HCT116 (cell line): ENCODE measurements at places on chromosomes 13 and 19.

GRCh38 chr13:23050126-23050525, 130.7 kb upstream of the SGCG start:
- DNase-seq = no peak

DNA sequence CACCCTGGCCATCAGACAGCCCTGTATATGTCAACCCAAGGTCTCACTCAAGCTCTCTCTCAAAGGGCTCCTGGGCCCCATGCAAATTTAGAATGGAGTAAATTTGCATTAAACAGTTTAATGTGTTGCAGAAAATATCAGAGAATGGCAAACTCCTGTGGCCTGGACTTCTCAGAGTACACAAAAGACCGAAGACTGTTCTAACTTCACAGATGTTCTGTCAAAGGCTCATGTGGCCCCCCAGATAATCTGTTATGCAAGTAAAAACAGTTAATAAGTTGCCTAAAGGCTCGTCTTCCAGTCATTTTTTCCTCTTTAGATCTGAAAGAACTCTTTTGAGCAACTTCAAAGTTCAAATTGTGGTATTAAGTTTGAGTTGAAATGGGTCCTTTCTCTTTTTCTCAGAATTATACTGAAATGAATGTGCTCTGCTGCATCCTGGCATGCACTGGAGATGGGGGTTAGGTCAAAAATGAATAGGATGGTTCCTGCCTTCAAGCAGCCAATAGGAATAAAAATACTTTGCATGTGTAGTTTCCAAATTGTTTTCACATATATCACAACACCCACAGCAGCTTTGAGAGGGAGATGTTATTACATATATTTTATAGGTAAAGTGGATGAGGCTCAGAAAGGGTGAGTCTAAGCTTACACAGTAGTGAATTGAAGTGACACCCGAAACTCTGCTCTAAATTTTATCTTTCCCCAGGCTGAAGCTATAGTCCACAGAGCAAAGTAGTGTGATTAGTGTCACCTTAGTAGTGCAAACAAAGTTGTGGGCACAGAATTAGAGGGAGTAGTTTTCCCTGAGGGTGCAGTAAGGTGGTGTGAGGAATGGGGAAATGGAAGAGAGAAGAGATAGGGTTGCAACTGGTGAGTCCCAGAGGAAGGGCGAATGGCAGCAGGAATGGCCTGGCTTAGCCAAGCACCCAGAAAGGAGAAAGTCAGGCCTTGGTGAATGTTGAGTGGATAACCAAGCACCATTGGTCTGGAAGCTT, 205.0 kb upstream of the RFC3 start:
- DNase-seq = no peak

DNA sequence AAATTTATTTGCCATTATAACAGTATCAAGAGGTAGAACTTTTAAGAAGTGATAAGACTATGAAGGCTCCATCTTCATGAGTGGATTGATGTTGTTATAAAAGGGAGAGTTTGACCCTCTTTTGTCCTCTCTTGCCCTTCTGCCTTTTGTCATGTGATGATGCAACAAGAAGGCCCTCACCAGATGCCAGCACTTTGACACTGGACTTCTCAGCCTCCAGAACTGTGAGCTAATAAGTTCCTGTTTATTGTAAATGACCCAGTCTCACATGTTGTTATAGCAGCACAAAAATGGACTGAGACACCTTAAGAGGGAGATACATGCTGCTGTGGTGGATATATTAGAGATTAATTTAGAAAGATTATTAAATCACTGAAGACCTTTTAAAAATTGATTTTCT, 71.6 kb downstream of the SPRYD7 start:
- DNase-seq = no peak

DNA sequence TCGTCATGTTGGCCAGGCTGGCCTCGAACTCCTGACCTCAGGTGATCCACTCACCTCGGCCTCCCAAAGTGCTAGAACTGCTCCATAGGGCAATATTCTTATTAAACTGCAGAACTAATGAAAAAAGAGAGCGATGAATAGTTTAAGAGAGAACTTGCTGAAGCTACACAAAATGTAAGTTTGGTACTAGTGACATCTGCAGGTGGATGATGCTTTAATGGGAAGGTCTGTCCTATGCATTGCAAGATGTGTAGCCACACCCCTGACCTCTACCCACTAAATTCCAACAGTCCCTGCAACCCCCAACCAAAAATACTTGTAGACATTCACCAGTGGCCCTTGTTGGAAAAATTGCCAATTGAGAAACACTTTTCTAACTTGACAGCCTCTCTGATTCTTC, 117.8 kb downstream of the NALCN start:
- no peak for DNase-seq

GRCh38 chr13:110445183-110445582, 116.3 kb downstream of the RAB20 start:
- no peak for DNase-seq

- DNase-seq = no peak
Observed at GRCh38 chr19:7953060-7953459, 9.6 kb upstream of the TIMM44 start.

GRCh38 chr19:19426799-19427198, 21.3 kb downstream of the GATAD2A start:
- no peak for DNase-seq

GRCh38 chr13:36606060-36606459, 67.8 kb upstream of the SERTM1 start:
- DNase-seq = no peak

GRCh38 chr13:48783181-48783630, 129.5 kb downstream of the CYSLTR2 start:
- DNase-seq = no peak

GRCh38 chr13:113293686-113294085, 3.4 kb upstream of the LAMP1 start:
- no peak for DNase-seq

GRCh38 chr19:18726846-18727245, 43.4 kb downstream of the CRTC1 start:
- no peak for DNase-seq

DNA sequence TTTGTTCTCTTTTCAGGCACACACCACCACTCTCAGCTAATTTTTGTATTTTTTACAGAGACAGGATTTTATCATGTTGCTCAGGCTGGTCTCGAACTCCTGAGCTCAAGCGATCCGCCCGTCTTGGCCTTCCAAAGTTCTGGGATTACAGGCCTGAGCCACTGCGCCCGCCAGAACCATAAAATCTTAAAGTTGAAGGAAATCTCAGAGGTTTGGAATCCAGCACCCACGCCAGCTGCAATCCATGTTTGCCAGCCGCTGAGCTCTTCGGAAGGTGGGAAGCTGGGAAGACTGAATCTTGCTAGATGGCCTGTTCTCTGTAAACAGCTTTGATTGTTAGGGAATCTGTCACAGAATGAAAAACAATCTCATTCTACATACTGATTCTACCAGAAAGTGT, 38.5 kb downstream of the SPATA13 start:
- DNase-seq = no peak

GRCh38 chr19:5667751-5668271, 12.5 kb downstream of the MICOS13 start:
- DNase-seq = no peak

DNA sequence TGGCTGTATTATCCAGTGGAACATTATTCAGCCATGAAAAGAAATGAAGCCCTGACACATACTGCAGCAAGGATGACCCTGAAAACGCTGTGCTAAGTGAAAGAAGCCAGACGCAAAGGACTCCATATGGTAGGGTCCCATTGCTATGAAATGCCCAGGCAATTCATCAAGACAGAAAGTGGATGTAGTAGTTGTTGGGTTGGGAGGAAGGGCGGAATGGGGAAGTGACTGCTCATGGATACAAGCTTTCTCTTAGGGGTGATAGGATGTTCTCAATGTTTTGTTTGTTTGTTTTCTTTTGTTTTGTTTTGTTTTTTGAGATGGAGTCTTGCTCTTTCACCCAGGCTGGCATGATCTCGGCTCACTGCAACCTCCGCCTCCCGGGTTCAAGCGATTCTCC, 11.1 kb upstream of the CEACAM16 start:
- DNase-seq = no peak

- no peak for DNase-seq
Observed at GRCh38 chr13:106390367-106390766, 145.1 kb downstream of the EFNB2 start.

DNA sequence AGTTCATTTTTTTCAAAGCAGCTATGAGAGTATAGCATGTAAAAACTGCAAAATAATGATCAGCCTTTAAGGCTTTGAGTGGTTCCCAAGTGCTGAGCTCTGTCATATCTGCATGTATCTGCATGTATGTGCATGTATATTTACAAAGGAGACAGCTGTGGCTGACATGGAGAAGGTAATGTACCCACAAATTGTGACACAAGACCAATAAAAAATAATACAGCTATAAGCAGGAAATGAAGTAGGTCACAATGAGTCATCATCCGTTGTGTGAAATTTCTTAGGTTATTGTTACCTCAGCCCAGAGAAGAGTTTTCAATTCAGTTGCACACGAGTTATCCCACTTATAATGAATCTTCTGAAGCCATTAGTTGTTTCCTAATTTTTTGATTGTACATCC, 60.9 kb upstream of the MED4 start:
- DNase-seq = peak; percentile 38

DNA sequence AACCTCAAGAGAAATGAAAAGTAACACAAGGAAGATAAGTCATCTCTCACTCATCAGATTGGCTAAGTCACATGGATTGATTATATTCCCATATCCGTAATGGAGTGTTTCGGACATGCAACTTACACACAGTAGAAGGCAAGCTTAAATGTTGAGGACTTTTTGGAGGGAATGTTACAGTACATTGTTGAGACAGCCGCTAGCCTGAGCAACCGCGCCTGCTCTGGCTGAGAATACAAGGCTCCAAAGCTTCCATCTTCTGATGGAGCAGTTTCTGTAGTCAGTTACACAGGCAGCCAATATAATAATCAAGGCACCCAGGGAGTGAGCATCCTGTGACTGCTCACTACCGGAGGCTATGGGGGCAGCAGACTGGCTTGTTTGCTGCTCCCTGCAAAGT, 1.0 kb upstream of the CRYL1 start:
- DNase-seq = no peak

DNA sequence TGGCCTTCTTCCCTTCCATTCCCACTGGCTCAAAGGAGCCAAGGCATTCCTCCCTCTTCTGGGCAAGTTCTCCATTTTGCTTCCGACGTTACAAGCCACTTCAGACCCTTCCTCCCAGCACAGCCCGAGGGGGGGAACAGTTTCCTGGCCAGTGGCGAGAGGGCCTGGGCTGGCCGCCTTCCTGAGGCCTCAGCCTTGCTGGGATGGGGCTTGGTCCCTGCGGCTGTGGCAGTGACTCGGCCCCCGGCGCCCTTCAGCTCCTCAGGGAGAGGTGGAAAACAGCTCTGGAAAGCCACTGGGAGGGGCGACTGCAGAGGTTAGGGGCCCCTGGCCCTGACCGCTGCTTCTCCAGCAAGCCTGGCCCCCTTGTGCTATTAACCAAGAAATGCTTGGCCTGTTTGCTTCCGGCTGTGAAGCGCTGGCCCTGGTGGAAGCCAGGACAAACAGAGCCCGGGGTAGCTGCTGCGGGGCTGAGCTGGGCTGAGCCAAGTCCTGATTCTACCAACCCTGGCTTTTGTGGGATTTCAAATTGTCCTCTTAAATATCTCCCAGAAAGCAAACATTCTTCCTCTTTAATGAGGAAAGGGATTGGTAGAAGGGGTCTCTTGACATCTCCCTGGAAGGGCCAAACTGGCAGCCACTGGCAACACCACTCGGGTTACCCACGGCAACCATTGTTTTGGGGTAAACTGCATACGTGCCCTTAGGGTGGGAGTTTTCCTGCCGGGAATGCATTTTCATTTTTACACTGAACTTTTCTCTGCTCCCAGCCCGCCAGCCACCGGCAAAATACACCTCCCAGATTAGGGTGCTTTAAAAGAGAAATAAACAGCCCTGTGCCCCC, 38.7 kb downstream of the C13orf46 start:
- DNase-seq = no peak

DNA sequence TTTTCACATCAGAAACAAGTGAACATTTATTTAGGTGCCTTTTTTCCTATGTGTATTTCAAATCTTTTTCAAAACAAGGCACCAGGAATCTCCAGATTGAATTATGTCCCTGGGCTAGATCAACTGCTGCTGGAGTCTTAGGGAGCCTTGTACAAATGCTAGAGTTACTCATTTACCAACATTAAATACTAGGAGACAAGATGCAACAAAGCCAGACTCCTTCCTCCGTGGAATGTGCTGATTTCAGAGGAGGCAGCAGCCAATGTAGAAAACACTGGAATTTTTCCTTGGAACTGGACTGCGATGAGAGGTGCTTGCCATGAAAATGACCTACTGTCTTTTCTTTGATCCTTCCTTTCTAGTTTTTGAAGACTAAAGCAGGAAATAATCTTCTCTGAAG, 1514.7 kb upstream of the MIR17HG start:
- no peak for DNase-seq

DNA sequence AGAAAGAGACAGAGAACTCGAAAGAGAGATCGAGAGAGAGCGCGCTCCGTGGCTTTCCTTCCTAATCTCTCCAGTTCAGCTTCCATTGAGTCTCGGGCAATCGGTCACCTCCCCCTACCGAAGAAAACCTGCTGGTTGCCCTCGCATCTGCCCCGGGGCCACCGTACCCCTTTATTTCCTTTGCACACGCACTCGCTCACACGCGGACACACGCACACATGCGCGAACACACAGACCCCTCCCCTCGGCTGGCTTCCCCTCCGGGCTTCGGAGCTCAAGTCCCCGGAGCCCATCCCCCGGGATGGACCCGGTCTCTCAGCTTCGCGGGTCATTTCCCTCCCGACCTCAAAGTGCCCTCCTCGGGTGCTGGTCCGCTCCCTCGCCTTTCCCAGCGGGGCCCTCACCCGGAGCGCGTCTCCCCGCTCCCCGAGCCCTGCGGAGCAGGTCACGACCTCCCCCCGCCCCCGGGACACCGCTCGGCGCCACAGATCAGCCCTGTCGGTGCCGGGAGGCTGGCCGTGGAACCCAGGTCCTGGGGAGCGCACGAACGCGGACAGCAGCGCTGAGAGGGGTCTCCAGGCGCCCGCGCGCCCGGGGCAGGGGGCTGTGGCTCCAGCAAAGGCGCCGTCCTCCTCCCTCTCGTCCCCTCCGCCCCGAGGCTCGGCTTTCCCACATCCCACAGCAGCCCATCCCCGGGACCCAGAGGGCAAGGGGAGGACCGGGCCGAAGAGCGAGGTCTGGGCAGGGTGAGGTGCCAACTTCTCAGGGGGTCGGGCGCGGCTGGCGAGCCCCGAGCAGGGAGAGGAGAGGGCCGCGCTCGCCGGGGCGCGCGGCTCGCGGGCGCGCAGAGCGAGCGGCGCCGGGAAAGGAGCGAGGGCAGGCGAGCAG, 1.8 kb downstream of the DACH1 start:
- DNase-seq = no peak

GRCh38 chr19:41175801-41176777, 16.9 kb upstream of the CYP2S1 start:
- peak; percentile 92 for DNase-seq

- DNase-seq = no peak
Observed at GRCh38 chr19:10763828-10764339, 46.0 kb downstream of the DNM2 start.

GRCh38 chr19:14090509-14091080, at the start of gene SAMD1:
SAMD1 (minus strand) TSS chr19:14090751.
- peak; percentile 76 for DNase-seq
